CD4-positive, CD25-positive, alpha-beta regulatory T cell (primary cell): ENCODE measurements at places on chromosomes 5 and 9.

GRCh38 chr5:180470361-180470760 is 23.8 kb upstream of the CNOT6 start:
- no peak for DNase-seq

DNA sequence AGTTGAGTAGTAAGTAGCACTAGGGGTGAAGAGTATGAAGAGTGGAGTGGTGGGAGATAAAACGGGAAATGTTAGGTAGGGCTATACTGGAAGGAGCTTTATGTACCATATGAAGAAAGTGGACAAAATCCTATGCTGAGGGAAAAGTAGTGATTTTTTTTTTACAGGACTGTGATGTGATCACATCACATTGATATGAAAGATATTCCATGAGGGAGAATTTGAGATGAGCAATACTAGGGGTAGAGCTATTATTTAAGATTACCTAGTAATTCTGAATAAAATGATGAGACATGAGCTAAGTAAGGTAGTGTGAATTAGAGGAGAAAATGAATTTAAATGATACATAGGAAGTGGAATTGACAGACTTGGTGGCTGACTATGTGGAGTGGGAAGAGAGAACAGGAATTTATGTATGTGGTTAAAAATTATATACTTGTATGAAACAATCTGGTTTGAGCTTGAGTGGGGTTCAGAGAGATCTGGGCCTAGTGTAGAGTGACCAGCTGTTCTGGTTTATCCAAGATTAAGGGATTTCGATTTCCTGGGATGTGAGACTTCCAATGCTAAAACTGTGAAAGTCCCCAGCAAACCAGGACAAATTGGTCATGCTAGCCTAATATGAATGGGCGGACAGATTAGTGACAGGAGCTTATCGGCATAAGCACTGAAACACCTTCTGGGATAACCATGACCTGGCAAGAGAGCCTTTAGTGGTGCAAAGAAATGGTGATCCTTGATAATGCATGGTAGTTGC is 29.3 kb upstream of the STOM start:
- DNase-seq = no peak

DNA sequence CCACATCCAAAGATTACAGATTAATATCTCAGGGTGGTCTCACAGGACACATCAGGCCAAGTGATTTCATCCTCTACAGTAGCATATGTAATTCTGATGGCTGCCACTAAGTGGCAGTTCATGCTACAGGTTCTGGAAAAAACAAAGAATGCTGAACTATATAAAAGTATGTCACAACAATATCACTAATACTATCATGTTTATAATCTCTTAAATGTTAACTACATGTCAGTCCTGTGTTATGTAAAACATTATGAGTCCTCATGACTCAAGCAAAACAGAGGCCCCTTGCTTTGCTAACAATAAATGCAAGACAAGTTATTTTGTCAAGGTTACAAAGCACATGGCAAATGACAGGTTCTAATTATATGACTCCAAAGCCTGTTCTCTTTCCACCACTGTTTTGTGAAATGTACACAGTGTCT is 233.2 kb downstream of the FBXL17 start:
- DNase-seq = no peak

DNA sequence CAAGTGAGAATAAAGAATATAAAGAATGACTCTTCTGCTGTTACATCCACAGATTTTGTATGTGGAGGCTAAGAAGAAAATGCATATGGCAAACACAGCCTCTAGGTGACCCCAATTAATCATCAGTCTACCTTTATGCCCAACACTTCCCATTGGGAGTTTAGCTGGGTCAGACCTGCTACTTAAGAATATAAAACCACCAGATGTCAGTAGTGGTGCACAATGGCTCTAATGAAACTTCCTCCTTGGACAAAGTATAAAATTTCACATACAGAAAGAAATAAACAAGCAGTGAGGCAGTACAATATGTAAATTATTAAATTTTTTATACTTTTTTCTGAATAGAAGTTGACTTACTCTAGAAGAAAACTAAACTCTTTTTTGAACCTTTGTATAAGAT is 539.9 kb downstream of the BRINP1 start:
- DNase-seq = no peak

DNA sequence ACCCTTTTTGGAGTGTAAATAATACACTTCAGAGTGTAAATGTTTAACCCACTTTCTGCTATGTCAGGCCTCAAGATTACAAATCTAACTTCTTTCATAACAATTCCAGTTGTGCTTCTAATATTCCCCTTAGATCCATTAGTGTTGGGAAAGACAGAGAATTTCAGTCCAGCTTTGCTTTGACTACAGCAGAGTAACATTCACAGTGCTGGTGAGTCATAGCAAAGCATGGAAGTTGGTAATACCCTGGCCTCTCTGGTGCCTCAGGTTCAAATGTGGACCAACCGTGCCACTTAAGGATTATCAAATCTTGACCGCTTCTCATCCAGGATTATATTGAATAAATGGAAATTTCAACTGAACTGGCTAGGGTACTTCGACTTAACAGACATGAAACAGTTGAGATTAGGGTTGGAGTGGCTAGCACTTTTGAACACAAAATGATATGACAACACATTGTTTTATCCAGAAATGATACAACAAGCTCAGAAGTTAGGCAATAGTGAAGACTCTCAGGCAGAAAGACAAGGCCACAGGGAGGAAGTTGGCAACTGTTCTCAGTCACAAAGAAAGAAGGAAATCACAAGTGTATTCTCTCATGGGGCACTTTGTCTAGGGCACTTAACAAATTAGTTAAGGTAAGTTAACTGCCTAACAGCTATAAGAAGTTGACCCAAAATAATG is 24.4 kb upstream of the RASA1 start:
- DNase-seq = no peak

- DNase-seq = peak; percentile 59
Measured at GRCh38 chr9:34047864-34048726, 592 bp downstream of the UBAP2 start.

- peak; percentile 66 for DNase-seq
Measured at GRCh38 chr5:163564321-163564938, 59.0 kb downstream of the MAT2B start.

- DNase-seq = peak; percentile 39
Measured at GRCh38 chr9:114691046-114691955, 9.3 kb upstream of the TEX48 start.
